Osteocyte (in vitro differentiated cells): ENCODE measurements at places on chromosomes 3 and 15.
A peak's percentile ranks its signal among the peaks of the same experiment; 100 is the strongest.

DNA sequence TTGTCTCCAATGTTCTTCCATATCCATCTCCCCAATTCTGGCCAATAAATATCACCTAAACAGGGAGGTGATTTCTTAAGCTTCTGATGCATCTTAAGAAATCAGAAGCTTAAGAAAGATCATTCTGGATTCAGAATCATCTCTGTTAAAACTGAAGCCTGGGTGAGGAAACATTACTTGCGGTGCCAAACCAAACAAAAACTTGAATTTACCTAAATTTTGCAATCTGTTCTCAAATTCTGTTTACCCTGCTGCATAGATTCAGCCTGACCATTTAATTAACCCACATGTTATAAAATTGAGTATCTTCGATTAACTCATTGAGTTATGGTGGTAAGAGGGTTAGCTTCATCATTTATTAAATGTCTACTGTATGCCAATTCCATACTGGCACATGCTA, 204.4 kb upstream of the ZNF385D start:
- DNase-seq = no peak

- DNase-seq = no peak
Measured at GRCh38 chr15:33304924-33305323, 5.8 kb upstream of the RYR3 start.

DNA sequence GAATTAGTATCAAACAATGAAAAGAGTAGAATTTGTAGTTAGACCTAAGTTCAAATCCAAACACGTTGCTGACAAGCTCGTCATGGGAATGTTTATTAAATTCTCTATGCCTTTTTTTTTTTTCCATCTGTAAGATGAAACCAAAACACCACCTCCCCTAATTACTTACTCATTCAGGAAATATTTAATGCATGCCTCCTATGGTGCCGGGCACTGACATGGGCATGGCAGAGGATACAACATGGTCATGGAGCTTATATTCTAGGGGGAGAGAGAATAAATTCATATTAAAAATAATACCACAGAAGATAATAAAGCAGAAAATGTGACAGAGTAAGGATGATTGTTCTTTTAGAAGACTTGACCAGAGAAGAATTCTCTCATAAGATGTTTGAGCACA, 215.8 kb downstream of the RYR3 start:
- no peak for DNase-seq

GRCh38 chr3:106371221-106371970, 502.6 kb upstream of the CBLB start:
- no peak for DNase-seq

DNA sequence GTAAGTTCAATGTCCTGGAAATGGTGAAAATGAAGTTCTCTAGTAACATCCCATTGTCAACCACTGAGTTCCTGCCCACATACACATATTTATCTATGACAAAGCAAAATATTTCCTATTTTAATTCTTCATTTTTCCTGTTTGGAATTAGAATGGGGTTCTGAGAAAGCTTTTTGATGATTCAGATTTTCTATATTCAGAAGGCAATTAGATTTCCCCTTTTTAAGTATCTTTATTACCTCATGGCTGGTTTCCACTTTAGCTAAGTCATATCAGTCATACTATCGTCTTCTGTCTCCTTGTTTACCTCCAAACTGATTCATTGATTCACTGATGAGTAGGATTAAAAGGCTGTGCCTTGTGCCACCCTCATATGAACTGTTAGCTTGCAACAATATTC, 17.9 kb downstream of the ETFA start:
- no peak for DNase-seq

- no peak for DNase-seq
Measured at GRCh38 chr3:52756141-52756540, 14.6 kb downstream of the NEK4 start.

GRCh38 chr3:171790898-171791691, 19.2 kb downstream of the PLD1 start:
- no peak for DNase-seq

GRCh38 chr15:50909010-50909317, 481 bp downstream of the AP4E1 start:
- no peak for DNase-seq

DNA sequence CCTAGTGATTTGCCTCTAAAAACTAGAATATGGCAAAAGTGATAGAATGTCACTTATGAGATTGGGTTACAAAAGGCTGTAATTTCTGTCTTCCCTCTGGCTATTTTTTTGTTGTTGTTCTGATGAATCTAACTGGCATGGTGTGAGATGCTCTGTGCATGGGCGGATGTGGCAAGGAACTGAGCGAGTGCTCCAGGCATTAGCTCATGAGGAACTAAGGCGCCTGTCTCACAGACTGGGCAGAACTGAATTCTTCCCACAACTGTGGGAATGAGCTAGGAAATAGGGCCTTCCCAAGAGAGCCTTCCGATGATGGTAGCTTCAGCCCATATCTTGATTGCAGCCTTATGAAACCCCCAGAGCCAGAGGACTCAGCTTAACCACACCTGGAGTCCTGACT, 222.5 kb downstream of the NR2F2 start:
- DNase-seq = no peak

GRCh38 chr3:152195206-152195605, 73.5 kb upstream of the MBNL1 start:
- DNase-seq = no peak

DNA sequence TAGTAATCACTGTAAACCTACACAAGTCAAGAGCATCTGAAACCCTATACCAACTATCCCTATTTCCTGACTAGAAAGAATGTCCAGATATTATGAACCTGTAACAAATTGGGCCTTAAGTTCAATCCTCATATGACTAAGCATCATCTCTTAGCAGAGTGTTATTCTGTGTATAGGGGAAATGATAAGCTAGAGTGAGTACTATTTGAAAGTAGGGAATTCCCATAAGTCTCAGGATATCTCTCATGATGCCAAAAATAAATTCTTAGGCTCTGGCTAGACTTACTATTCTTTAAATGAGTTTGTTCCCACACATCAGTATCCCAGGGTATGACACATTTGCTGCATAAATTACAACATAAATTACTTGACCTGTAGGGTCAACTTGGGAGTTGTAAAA, 15.3 kb downstream of the MRPL47 start:
- no peak for DNase-seq

DNA sequence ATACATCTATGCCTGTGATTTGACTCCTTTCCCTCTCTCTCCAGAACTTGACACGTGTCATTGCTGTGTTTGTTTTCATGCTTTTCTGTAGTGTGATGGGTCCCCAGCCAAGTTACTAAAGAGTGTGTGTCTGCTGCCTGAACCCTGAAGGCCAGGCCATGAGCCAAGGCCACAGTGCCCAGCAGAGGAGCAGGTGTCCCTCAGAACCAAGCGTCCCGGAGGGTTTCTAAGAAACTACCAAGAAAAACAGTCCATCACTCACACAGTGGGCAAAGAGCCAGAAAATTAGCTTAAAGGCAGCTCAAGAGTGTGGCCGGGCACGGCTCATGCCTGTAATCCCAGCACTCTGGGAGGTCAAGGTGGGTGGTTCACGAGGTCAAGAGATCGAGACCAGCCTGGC, 35.2 kb downstream of the FBXO45 start:
- peak; percentile 68 for DNase-seq

- DNase-seq = no peak
Measured at GRCh38 chr3:139318431-139318816, 25.4 kb upstream of the MRPS22 start.

- DNase-seq = no peak
Measured at GRCh38 chr15:60713119-60714084, 234.5 kb upstream of the ICE2 start.

DNA sequence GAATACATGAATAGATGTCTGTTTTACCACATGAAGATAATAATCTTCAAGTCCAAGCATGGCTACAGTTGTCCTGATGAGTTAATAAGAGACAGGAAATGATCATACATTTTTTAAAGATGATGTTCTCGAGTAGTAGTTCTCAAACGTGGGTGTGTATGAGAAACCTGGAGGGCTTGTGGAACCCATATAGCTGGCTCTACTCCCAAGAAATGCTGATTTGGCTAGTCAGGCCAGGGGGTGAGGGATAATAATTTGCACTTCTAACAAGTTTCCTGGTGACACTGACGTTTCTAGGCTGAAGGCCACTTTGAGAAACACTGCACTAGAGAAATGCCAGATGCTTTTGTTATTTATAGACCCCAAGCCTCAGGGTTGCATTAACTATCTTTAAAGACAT, 37.0 kb downstream of the ROPN1B start:
- DNase-seq = no peak

- peak; percentile 87 for DNase-seq
Measured at GRCh38 chr3:159616234-159616825, 372.3 kb upstream of the IL12A start.

GRCh38 chr3:52185311-52185710, 12.6 kb upstream of the ALAS1 start:
- no peak for DNase-seq

GRCh38 chr3:128490915-128491690, 1.9 kb downstream of the GATA2 start:
- DNase-seq = peak; percentile 72
